ENCODE measurements at places on chromosomes 16 and 17.

DNA sequence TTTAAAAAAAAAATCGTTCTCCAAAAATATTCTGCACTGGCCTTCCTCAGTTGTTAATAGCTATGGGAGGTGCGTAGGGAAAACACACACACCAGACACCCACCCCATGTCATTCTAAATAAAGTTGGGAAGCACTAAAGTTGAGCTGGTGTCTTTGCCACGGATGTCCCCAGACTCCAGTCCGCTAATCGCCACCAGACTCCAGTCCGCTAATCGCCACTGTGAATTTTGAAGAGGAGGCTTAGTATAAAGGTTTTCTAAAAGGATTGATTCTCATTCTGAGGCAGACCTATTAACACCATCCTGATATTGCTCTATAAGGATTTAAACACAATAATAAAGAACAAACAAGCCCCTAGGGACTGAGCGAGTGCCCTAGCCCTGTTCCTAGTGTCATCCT, 22.7 kb upstream of the CPSF4L start:
- DNase-seq = no peak

DNA sequence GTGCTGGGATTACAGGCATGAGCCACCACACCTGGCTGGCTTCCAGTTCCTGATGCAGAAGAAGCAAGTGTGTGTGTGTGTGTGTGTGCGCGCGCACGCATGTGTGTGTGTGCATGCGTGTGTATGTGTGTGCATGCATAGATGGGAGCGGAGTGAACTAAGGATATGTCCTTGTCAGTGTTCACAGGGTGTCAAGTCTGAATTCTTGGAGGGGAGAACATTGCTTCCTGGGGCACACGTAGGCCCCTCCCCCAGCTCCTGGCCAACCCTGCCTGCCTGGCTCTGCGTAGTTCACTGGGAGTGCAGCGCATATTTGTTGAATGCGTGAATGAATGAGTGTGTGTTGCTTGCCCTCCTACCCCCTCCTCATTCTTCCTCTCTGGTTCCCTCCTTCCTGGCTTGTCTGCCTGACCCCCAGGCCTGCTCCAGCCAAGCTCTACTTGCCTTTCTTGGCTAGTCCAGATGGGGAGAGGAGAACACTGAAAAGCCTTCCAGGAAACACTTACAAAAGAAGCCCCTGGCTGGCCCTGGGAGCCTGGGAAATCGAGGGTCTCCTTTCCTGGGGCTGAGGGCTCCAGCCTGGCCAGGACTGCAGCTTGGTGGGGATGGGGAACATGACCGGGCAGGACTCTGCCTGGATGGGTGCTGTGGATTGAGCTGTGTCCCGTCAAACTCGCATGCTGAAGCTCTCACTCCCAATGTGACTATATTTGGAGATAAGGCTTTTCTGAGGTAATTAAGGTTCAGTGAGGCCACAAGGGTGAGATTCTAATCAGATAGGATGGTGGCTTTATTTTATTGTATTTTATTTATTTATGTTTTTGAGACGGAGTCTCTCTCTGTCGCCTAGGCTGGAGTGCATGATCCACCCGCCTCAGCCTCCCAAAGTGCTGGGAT, 27.9 kb downstream of the IGFBP4 start:
- no peak for DNase-seq

- DNase-seq = no peak
Observed at GRCh38 chr17:49484588-49484987, 10.5 kb upstream of the NGFR start.

DNA sequence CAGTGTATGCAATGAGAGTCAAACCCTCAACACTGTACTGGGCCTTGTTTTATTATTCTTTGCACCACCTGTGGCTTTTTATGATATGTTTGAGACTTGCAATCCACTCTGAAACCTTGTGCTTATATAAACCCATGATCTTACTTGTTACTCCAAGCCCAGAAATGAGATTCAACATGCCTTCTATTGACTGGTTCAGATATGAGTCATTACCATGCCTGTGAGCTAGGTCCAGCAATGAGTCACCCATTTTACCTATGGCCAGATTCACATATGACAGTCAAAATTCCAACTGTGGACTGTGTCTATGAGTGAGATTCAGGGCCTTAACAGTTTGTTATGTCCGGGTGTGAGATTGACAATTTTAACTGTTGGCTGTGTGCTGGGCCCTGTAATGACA, 1846.1 kb downstream of the TP53TG3F start:
- no peak for DNase-seq

DNA sequence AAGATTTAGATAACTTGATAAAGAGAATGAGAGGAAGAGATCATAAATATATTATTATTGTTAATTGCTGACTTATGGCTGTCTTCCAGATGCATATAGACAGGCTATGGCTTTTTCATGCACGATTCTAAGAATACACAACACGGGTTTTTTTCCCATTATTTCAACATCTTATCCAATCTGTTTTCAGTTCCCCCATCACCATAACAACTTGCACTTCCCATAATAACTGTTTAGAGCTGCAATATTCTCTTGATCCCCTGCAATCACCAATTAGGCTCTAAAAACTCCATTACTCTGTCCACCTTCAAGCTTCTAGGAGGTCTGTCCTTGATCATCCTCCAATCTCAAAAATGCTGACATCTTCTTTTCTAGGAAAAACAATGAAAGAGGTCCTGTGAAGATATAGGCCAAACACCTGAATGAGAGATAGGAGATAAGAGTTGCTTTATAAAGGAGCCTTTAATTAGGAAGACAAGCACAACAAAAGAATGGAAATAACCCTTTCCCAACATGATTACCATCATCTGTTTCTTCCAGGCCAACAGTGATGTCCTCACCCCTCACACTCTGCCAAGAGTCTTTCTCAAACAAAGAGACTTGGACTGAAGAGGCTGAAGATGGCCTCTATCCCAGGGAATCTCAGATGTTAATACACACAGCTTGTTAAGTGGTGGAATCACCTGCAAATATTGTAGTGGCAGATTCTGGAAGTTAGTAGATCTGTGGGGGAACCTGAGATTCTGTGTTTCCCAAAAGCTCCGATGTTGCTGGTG, 32.2 kb upstream of the CCL2 start:
- DNase-seq = no peak

DNA sequence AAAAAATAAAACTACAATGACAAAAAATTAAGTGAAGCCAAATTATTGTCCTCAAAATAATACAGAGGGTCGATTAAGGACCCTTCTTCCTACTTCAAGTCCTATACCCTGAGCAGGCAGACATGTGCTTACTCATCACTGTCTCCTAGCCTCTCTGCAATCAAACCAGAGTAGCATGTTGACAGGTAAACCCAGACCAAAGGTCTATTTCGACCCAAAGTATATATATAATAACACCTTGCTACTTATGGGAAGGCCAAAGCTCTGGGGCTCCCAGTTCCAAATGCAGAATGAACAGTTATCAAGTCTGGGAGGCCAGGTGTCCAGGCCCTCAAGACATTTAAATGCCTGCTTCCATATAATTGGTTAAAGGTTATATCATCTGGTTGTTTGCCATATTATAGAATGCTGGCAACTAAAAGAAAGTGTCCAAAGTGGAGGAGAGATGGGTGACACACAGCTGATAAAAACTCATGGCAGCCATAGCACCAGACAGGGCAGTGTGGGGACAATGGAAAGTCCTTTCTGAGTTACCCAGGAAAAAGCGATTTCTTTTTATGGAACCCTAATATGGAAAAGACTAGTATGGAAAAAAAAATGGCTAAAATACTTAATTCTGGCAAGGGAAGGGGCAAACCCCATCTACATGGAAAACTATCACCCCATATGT, 53.6 kb downstream of the N4BP1 start:
- DNase-seq = no peak

DNA sequence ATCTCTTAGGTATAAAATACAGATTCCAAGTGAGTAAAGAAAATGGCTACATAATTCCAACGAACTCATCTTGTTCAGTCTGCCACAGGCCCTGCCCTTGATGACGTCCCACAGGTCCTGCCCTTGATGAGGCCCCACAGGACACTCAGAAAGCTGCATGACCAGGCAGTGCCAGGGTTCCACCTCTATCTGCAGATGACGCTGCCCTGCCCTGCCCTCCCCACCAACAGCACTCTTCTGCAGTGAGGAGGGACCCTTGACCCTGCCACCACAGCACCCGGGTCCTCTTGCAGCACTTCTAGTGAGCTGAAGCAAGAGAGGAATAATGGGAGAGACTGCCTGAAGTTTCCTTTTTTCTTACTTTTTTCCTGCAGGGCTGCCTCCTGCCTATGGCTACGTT, 118.4 kb downstream of the VPS53 start:
- no peak for DNase-seq

GRCh38 chr17:76405967-76406647, 21.7 kb downstream of the SPHK1 start:
- DNase-seq = no peak

- no peak for DNase-seq
Observed at GRCh38 chr17:45004388-45004787, 36.3 kb upstream of the C1QL1 start.

DNA sequence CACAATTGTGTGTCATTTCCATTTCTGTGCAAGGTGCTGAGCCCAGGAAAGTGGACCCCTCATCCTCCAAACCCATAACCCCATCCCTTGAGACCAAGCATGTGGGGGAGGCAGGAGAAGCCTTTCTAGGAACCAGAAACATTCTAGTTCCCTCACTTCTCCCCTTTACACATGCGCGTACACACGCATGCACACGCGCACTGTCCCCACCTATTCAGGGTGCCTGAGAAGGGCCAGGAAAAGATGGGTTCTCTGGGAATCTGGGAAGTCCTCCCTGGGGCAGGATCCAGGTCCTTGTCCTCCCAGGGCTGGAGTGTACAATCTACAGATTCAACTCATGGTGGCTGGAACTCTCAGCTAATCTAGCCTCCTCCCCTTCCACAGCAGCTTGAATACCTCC, 2.4 kb downstream of the PPY start:
- DNase-seq = no peak

DNA sequence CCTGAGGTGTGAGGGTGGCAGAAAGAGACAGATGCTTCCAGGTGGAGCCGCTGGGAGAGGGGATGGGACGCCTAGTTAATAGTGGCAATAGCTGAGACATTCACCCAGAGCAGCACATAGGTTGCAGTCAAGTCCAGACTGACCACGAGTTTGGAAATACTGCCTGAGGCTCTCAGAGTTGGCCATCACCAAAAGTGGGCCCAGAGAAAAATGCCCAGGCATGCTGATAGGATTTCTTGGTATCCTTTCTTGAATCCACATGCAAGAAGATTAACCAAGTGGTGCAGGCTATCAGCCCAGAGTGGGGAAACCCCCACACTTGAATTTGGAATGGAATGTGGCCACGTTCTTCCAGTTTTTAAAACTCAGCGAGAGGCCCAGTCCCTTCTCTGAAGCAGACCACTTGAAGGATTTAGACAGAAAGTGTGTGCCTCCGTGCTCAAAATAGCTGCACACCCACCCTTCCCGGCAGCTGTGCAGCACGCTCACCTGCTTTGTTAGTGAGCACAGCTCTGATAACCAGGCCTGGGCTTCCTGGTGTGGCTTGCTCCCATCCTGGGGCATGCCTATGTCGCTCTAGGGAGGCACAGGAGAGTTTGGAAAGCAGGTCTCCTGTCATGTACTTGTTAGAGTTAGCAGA, 35.7 kb downstream of the PLD6 start:
- DNase-seq = no peak

- no peak for DNase-seq
Observed at GRCh38 chr16:90061437-90061836, 15.7 kb downstream of the PRDM7 start.

Measured in stimulated activated CD4-positive, alpha-beta T cell treated with anti-CD3 and anti-CD28 coated beads, Interleukin-12 subunit alpha, Interleukin-12 subunit beta, amount 100 ng/mL, for 4 hours (primary cell).